ENCODE measurements at places on chromosomes 16 and 17.

DNA sequence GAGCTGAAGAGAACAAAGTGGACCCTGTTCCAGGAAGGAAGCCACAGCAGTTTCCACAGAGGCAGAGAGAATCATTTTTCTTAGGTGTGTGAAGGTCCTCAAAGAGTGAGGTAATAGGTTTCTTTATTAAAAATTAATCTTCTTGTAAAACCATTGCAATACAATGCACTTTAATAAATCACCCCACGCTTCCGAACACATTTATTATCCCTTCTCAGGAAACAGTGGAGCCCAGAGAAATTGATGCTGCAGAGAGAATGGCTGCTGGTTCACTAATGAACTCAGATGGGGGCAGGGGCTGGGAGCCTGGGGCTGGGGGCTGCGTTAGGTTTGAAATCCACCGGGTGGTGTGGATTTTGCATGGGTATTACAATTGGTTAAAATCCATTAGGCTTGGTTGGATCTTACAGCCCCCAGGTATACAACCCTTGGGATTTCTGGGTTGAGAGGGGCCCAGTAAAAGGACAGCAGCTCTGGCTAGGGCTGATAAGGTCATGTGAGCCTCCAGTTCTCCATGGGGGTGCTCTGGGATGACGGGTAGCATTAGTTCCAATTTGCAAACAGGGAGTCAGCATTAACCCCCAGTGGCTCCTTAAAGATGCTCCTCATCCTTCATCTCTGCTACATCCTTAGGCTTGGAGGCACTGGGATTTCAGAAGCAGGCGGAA, 718.1 kb upstream of the EEF2KMT start:
- no peak for DNase-seq

DNA sequence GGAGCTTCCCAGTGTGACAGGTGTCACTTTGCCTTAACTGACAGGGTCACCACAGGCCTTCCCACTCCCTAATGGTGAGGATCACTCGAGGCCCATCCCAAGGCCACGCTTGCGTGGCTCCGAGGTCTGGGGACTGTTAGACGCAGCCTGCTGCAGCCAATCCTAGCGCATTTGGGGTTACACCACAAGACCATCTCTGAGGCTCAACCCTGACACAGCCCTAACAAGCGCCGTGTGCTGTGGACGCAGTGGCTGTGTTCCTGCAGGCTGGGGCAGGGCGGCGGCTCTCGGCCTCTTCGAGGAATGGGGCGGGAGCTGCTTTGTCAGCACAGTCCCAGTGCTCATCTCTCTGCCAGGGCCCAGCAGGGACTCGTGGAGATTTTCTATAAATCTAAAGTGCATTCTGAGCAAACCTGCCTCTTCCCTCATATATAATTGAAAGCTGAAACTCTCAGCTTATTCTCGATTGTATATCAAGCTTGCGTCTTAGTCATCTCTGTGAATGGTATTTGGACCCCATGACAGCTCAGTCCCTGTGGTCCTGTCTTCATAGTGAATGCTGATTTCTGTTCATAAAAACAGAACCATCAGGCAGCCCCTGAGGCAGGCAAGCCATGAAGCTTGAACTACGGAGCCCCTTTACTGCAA, 65.8 kb upstream of the CHMP6 start:
- no peak for DNase-seq

- no peak for DNase-seq
Measured at GRCh38 chr17:82039695-82040299, 2.3 kb upstream of the DCXR start.

DNA sequence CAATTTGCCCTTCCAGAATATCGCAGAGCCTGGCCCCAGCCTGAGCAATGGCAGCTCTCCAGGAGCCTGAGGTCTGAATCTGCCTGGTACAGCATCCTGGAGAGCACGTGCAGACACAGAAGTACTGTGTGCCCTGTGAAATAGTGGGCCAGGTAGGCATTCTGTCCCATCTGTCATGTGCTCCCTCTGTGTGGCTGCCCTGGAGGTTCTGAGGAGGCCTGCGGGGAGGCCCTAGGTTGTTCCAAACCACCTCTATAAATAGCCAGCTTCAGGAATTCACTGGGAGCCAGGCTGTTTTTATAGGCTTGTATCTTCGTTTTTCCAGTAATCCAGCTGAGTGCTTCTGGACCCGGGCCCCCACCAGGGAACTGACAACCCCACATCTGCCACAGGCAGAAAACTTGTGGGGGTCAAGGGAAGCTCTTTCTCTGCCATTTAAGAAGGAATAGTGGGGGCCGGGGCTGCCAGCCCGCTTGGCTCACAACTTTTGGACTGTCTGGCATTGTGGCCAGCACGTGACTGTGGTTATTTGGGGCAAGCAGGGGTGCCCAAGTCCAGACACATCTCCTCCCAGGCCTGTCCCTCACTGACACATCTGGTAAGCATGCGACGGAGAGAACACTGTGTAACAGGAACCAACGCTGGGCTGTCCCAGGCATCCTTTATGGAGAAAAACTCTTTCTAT, 356.3 kb upstream of the TNRC6C start:
- DNase-seq, result no peak

DNA sequence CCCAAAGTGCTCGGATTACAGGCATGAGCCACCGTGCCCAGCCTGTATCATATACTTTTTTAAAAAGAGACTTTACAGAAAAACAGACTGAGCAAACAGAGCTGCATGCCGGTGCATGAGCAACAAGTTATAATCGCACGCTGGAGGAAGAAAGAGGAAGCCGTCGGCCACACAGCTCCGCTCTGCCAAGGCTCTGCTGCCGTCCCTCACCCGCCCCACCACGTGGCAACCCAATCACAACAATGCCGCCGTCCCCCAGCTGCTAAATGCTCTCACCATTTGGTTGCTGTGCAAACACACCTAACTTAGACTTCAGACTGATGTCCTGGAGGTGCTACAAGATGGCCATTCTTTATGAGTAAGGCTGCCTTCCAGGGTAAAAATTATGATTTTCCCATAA, 83.5 kb downstream of the ADCY9 start:
- no peak for DNase-seq

GRCh38 chr17:62162898-62163297, 97.8 kb upstream of the MED13 start:
- DNase-seq, result no peak

GRCh38 chr16:25013751-25014499, 1.2 kb downstream of the ARHGAP17 start:
- no peak for DNase-seq

DNA sequence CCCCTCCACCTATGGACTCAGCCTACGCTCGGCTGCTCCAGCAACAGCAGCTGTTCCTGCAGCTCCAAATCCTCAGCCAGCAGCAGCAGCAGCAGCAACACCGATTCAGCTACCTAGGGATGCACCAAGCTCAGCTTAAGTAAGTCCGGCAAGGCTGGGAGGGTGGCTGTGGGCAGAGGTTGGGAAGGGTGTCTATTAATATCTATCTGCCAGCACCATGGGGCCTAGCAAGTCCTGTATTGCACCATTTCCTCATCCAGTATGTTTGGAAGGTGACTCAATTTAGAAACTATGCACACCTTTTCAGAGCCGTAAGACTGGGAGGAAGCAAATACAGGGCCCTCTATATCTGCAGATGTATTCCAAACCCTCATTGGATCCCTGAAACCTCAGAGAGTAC, 45.0 kb upstream of the ARHGAP44 start:
- DNase-seq, result no peak

DNA sequence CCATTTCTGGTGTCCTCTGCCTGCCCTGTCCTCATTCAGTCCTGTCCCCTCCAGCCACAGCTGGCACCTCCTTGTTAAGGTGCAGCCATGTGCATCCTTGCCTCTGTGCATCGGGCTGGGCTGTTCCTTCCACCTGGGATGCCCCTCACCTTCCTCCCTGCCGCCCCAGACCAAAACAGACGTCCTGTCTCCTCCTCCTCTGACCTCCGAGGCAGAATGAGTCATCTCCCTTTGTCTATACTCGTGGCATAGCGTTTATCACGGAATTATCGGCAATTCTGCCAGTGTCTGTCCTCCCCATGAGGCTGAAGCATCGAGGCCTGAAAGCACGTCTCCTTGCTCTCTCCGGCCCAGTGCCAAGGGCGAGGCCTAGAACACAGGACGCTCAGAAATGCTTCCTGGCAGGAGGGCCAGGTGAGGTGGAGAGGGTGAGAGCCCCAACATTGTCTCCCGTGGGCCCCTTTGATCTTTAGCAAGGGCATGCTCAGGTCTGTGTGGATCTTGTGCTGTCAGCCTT, 4.6 kb downstream of the RAI1 start:
- DNase-seq, result no peak
